ENCODE measurements at places on chromosomes 5 and 9.

GRCh38 chr5:50593681-50594080 lies 72.8 kb upstream of the PARP8 start:
- no peak for DNase-seq

DNA sequence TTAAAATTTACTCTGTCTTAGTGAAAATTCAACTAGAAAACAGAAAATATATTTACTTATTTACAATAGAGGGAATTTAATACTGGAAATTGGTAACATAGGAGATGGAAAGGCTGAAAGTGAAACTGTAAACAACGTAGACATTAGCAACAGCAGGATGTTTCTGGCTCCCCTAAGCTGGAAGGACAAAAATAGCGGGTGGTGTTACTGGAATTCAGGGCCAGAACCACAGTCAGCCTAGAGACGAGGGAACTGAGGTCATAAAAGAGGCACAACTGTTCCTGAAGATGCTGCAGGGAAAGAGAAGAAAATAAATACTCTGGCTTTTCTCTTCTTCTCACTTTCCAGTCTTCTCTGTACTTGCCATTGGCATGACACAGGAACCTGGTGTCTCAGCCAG lies 80.4 kb upstream of the NIPBL start:
- no peak for DNase-seq

GRCh38 chr9:98241357-98242300 lies 13.8 kb downstream of the TBC1D2 start:
- DNase-seq = no peak

GRCh38 chr9:17082343-17083064 lies 52.3 kb upstream of the CNTLN start:
- peak; percentile 7 for DNase-seq

GRCh38 chr9:124140941-124141568 lies 116.7 kb upstream of the NEK6 start:
- DNase-seq = no peak

DNA sequence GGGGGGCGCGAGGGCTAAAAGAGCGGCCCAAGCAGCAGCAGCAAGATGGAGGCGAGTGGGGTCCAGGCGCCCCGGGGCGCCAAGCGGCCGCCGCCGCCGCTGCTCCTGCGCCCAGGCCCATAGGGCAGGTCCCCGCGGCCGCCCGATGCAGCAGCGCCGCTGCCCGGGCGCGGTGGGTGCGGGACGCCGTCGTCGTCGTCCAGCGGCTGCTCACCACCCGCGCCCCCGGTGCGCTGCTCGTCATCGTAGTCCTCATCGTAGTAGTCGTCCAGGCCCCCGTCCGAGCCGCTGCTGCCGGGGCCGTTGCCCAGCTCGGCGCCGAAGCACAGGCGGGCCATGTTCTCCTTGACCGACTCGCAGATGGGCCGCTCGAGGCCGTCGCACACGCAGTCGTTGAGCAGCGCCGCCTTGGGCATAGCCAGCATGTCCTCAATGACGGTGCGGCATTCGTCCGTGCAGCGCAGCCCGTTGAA lies 1.5 kb downstream of the GAS1 start:
- no peak for DNase-seq

Data from SW480 (cell line).